Esophagus muscularis mucosa (tissue), 4 donors: ENCODE measurements at places on chromosomes 6 and 20. TPM values are rescaled to one million over a fixed set of nuclear protein-coding genes. Genes with fewer than 3 reads are reported as not detected.

The FERMT1 gene
- 0.42 TPM for total RNA-seq

The VSTM2L gene
- 7.5 TPM for total RNA-seq

The ZC2HC1B gene
- not detected for total RNA-seq

The TSPO2 gene
- not detected for total RNA-seq

The MLN gene
- not detected for total RNA-seq

The SLC25A27 gene
- 22.3 TPM for total RNA-seq

The TMC2 gene
- total RNA-seq, result 0.34 TPM

DNA sequence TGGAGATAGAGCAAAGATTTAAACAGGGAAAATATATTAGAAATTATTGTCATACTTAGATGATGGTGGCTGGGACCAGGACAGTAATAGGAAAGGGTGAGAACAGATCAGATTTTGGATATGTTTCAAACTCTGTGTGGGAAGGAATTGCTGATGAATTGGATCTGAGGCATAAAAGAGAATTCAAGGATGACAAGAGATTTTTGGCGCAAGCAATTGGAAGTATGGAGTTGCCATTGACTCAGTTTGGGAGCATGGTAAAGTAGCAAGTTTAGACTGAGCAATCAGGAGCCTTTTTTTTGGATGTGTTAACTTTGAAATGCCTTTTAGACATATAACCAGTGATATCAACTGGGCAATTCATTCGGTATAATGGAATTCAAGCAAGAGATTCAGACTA is 14.4 kb downstream of the TAB2 start:
- DNase-seq, result no peak
- no peak overlapping the region for H3K4me3 ChIP-seq
- H3K4me1 ChIP-seq, result peaks cover 69% of the 10 kb centered on the region
- no peak overlapping the region for H3K27ac ChIP-seq
- no peaks in the 10 kb centered on the region for H3K36me3 ChIP-seq

DNA sequence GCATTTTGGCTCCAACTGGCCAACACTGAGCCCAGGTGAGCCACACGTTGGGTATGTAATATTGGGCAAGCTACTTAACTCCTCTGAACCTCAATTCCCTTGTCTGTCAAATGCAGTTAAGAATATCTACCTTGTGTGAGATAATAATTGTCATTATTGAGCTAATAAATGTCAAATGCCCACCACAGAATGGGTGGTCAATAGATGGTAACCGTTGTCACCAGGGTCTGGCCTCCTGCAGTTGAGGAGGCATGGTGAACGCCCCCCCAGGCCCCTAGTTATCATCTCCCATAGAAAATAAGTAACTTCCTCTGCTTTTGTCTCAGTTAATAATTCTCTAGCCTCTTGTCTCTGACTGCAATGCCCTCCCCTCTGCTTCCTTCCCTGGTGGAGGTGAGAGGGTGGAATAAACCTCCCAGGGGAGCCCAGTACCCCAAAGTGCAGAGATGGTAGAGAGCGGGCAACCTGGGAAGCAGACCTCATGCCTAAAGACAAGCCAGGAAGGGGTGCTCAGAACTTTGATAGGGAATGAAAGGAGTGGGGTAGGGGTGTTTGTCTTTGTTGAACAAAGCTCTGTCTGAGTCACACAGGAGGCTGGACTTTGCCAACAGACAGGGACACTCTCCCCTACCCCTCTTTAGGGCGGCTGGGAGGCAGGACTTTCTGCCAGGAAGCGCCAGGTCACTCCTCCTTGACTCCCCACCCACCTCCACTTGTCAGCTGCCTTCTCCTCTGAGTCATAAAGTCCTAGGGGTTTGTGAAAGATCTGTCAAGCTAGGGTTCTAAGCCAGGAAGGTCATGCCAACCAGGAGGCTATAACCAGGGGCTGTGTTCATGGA is 1.3 kb upstream of the UNC5CL start:
- no peaks in the 10 kb centered on the region for H3K27me3 ChIP-seq
- no peak for DNase-seq

DNA sequence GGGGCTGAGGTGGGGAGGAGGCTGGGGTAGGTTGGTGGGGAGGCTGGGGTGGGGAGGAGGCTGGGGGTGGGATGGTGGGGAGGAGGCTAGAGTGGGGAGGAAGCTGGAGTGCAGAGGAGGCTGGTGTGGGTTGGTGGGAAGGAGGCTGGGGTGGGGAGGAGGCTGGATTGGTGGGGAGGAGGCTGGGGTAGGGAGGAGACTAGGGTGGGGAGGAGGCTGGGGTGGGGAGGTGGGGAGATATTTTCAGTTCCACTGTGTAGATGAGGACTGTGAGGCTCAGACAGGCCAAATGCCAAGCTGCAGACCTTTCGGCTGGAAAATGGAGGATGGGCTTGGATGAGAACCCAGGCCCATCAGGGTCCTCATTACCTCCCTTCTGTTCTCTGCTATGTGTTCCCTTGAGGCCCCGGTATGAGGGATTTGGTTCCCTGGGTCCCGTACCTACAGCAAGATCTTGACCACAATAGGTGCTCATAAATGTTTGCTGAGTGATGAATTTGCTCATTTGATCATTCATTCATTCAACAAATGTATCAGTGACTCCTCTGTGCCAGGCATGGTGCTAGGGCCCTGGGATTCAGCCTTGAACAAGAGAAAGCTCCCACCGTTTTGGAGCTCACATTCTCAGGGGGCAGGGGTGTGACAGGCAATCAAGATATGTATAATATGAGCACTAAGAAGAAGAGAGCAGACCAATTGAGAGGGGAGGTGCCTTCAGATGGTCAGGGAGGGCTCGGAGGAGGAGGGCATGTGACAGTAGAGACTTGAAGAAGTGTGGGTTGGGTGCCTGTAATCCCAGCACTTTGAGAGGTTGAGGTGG is 36.1 kb upstream of the NOL4L start:
- no peaks in the 10 kb centered on the region for H3K4me1 ChIP-seq
- no peaks in the 10 kb centered on the region for H3K36me3 ChIP-seq
- no peak for DNase-seq
- no peak overlapping the region for H3K4me3 ChIP-seq
- H3K27ac ChIP-seq, result no peak overlapping the region
- H3K27me3 ChIP-seq, result no peaks in the 10 kb centered on the region

GRCh38 chr6:108565893-108566292 is 5.2 kb downstream of the FOXO3 start:
- peaks cover 51% of the 10 kb centered on the region for H3K36me3 ChIP-seq
- H3K4me1 ChIP-seq, result peaks cover 55% of the 10 kb centered on the region
- peak overlapping the region; percentile 95 for H3K4me3 ChIP-seq
- no peak for DNase-seq

- H3K4me3 ChIP-seq, result peak overlapping the region; percentile 92
- H3K36me3 ChIP-seq, result peaks cover 26% of the 10 kb centered on the region
- H3K4me1 ChIP-seq, result peaks cover 14% of the 10 kb centered on the region
- peak overlapping the region; percentile 89 for H3K27ac ChIP-seq
- H3K27me3 ChIP-seq, result no peaks in the 10 kb centered on the region
- no peak for DNase-seq
These were observed 610 bp downstream of the CASP8AP2 start for GRCh38 chr6:89830170-89830809.

GRCh38 chr6:80271074-80271473 is 164.6 kb downstream of the BCKDHB start:
- no peak overlapping the region for H3K27ac ChIP-seq
- DNase-seq, result no peak
- no peak overlapping the region for H3K4me3 ChIP-seq

GRCh38 chr6:15921243-15921642 is 207.6 kb upstream of the MYLIP start:
- H3K4me1 ChIP-seq, result no peaks in the 10 kb centered on the region
- no peak for DNase-seq
- no peaks in the 10 kb centered on the region for H3K36me3 ChIP-seq
- no peak overlapping the region for H3K27ac ChIP-seq

DNA sequence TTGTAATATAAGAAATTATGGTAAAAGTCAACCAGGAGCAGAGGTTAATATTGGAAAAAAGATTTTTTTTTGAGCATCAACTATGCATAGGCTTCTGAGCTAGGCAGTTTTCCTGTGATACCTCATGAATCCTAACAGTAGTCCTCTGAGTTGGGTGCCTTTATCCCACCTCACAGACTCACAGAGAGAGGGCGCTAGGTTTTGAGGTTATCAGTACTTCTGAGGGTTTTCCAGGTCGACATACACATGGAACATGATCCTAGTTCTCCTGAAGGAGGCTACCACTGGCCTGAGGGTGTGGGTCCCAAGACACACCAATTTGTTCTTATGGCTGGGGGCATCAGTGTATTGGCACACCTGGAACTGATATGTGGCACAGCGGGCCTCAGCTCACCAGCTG is 358.8 kb upstream of the JAG1 start:
- no peaks in the 10 kb centered on the region for H3K36me3 ChIP-seq
- no peak overlapping the region for H3K27ac ChIP-seq
- H3K4me1 ChIP-seq, result no peaks in the 10 kb centered on the region
- no peaks in the 10 kb centered on the region for H3K27me3 ChIP-seq

GRCh38 chr6:21664314-21665109 is 71.0 kb downstream of the SOX4 start:
- H3K27ac ChIP-seq, result peak overlapping the region; percentile 78
- no peaks in the 10 kb centered on the region for H3K36me3 ChIP-seq
- DNase-seq, result no peak
- no peaks in the 10 kb centered on the region for H3K27me3 ChIP-seq
- H3K4me1 ChIP-seq, result peaks cover 43% of the 10 kb centered on the region
- peak overlapping the region; percentile 78 for H3K4me3 ChIP-seq

GRCh38 chr20:1298888-1299511 is 29.9 kb downstream of the SDCBP2 start:
- no peak overlapping the region for H3K4me3 ChIP-seq
- H3K36me3 ChIP-seq, result peaks cover 73% of the 10 kb centered on the region
- H3K4me1 ChIP-seq, result no peaks in the 10 kb centered on the region
- no peak overlapping the region for H3K27ac ChIP-seq

DNA sequence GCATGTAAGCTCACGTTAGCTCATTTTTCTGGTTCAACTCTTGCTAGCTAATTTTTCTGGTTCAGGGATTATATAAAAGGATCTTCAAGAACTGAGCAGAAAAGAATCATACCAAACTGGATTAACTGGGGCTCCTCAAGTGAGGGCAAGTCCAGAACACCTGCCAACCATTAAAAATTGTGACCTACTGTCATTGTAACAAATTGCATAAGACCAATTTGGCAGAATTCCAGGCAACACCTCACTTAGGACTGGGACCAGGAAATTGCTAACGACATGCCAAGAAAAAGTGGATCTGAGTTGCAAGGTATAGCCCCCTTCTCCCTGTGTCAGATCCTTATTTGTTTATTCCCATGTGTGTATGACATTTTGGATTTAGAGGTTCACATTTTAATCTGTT is 216.6 kb downstream of the HIVEP2 start:
- DNase-seq, result no peak
- H3K27ac ChIP-seq, result no peak overlapping the region
- H3K4me3 ChIP-seq, result no peak overlapping the region
- H3K4me1 ChIP-seq, result no peaks in the 10 kb centered on the region

- no peaks in the 10 kb centered on the region for H3K4me1 ChIP-seq
- H3K27ac ChIP-seq, result no peak overlapping the region
- no peaks in the 10 kb centered on the region for H3K36me3 ChIP-seq
- H3K27me3 ChIP-seq, result no peaks in the 10 kb centered on the region
- no peak for DNase-seq
These were observed 896.7 kb upstream of the MAP3K7 start for GRCh38 chr6:91483415-91484105.

- H3K27me3 ChIP-seq, result no peaks in the 10 kb centered on the region
- H3K36me3 ChIP-seq, result no peaks in the 10 kb centered on the region
- H3K27ac ChIP-seq, result no peak overlapping the region
- no peak for DNase-seq
- peaks cover 39% of the 10 kb centered on the region for H3K4me1 ChIP-seq
These were observed 127.0 kb downstream of the UST start for GRCh38 chr6:148873868-148874267.
